ENCODE measurements at places on chromosomes 6 and 20.

- no peak for DNase-seq
These were observed 373.2 kb upstream of the CHD6 start for GRCh38 chr20:41991412-41991811.

- no peak for DNase-seq
These were observed 57.5 kb downstream of the NCOA3 start for GRCh38 chr20:47559141-47559540.

DNA sequence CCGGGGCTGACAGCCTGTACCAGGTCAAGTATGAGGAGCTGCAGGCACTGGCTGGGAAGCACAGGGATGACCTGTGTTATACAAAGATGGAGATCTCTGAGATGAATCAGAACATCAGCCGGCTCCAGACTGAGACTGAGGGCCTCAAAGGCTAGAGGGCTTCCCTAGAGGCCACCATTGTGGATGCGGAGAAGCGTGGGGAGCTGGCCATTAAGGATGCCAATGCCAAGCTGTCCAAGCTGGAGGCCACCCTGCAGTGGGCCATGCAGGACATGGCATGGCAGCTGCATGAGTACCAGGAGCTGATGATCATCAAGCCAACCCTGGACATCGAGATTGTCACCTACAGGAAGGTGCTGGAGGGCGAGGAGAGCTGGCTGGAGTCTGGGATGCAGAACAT, 46.8 kb downstream of the KIAA0319 start:
- DNase-seq = no peak

GRCh38 chr20:35318502-35319157, 26.4 kb upstream of the FAM83C start:
- DNase-seq = no peak

DNA sequence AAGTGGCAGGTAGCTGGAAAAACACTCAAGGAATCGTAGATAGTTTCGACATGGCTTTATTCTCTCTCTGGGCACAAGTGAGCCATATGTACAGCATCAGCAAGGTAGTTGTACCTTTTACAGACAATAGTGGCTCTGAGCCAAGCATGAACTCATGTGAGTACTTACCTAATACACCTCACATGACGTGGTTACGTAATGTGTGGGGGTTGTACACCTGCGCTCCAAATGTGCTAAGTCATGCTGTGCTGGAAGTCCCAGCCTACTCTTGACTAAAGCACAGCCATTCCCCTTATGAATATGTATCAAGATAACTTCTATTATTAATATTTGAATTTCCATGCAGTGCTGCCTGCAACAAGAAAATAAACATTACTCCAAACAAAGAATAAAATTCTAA, 78.8 kb upstream of the HMGN3 start:
- DNase-seq = no peak

DNA sequence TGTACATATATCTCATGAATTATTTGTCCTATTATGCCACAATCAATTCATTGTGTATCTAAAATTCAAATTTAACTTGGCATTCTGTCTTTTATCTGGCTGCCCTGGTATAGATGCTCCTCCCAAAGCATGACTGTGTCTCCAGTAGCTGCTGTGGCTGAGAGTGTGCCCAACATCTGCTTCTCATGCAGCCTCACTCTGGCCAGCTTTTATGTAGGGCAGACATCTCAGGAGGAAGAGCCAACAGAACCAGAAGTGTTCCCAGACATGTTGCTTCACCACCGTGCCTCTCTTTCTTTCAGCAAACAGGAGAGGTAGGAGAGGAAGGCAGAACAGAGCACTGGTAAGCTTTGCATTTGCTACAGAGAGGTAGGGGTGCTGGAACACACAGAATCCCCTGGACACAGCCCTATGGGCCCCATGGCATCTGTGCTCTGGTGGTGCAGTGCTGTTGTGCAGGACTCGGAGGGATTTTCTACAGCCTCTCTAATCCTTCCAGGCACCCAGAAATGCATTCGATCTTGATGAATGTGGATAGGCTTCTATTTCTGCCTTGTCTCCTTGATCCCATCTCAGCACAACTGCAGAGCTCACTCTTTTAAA, 637.1 kb downstream of the UTRN start:
- DNase-seq = no peak

GRCh38 chr6:11142296-11143027, 30.9 kb upstream of the ERVFRD-1 start:
- DNase-seq = no peak

GRCh38 chr6:163958646-163959045, 544.1 kb downstream of the QKI start:
- DNase-seq = no peak

- no peak for DNase-seq
These were observed 178.9 kb downstream of the PHF3 start for GRCh38 chr6:63814459-63814858.

DNA sequence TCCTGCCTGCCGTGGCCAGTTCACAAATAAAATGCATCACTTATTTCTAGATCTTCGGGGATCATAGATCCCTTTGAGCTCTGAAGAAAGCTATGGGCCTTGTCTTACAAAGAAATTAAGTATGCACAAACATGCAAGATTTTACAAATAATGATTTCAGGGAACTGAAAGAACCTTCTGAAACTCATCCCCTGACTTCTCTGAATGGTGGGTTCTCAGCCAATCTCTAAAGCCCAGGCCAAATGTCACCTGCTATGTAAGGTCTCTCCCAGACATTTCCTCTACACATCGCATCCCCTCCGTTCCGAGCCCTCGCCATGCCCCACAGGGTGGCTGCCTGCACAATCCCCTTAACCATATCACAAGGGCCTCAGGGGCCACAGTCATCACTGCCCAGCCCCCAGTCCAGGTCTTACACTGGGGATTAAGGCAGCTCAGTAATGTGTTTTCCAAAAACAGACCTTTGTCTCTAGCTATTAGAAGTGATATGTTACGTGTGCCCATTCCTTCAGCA, 16.1 kb upstream of the ANKRD60 start:
- no peak for DNase-seq

DNA sequence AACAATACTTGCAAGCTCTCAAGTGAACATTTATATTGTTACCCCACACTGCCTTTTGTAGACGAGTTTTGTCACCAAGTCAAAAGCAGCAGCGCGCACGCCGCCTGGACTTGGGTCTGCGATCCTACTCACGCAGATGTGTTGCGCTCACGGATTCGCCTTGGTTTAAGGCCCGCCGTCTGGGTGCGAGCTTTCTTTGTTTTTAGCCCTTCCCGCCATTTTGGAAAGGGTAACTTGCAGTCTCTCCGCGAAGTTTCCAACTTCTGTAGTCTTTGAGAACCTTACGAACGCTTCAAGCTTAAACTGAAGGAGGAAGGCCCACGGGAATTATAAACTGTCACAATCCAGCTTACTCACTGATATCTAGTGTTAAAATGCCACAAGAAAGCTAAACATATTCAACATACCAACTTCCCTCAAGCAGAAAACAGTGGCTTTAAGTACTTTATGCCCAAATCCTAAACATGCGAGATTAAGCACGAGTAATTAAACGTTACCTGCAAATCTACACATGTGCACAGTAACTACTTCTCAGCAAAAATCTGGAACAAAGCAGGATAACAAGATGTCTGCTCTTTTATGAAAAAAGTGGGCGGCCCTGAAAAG, 80.4 kb upstream of the BTN3A2 start:
- DNase-seq = no peak

DNA sequence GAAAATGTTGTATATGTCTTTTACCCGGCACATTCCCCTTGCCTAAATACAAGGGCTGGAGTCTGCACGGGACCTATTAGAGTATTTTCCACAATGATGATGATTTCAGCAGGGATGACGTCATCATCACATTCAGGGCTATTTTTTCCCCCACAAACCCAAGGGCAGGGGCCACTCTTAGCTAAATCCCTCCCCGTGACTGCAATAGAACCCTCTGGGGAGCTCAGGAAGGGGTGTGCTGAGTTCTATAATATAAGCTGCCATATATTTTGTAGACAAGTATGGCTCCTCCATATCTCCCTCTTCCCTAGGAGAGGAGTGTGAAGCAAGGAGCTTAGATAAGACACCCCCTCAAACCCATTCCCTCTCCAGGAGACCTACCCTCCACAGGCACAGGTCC, 11.3 kb upstream of the MAPRE1 start:
- DNase-seq = no peak

DNA sequence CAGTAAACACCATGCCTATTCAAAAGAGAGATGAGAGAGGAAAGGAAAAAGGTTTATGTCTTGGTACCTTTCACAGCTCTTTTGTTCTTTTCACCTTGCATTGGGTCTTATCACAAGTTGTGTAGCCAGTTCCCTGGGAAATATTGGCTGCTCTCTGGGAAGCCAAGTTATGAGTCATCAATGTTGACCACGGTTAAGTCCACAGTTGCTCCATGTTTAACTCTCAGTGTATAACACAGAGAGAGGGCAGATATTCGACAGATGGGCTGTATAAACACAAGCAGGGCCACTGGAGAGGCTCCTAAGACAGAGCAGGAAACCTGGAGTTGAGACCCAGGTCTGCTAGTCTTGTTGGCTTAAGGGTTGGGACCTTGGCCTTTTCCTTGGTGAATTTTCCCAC, 718.6 kb downstream of the QKI start:
- no peak for DNase-seq

- no peak for DNase-seq
These were observed 251.1 kb downstream of the PTPRT start for GRCh38 chr20:42938441-42939205.

- no peak for DNase-seq
These were observed 66.9 kb upstream of the CDH4 start for GRCh38 chr20:61185181-61185580.

DNA sequence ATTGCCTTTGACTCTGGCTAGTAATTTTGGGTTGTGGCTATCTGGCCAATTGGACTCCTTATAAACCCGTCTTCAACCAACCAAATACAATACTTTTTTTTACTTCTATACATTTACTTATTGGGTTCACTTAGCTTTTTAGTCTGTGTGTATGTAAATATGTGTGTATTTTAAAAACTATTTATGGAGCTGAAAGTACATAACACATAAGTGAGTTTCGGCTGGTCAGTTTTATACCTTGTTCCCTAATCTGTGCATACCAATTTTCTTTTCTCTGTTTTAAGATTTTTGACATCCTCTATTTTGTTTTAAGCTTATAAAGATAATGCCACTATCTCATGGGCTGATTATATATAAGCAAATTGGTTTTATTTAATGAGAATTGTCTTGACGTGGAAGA, 129.5 kb downstream of the LRRC1 start:
- no peak for DNase-seq

DNA sequence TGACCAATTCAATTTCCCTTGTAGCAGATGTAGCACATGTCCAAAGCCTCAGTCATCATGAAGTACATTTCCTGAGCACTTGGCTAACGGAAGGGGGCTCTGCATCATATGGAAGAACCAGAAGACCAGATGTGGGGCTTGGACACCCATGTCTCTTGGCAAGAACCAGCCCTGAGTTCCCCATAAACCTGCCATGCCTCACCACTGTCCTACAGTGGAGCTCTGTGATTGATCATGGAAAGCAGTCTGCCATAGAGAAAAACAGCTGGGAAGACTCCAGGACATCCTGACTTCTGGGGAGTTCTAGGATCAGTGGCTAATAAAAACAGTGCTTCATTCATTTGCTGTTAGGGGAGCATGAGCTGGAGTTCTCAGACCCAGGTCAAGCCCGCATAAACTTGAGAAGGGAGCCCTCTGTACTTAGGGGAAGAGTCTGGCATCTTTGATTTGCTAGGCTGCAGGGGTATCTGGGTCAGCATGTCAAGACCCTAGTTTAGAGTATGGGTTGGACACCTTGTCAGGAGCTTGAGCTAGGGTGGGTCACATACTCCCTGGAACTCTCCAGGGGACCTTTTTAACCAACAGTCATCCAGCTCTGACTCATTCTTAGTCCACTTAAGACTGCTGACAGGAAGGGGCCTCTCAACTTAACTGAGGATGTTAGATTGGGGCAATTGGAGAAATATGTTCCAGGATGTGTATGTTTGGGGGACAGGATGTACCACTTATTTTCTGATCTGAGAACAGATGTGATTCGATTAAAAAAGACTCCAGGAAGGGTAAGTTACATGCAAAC, 26.3 kb upstream of the TRAM2 start:
- DNase-seq = no peak

GRCh38 chr6:104908888-104909525, 47.9 kb upstream of the LIN28B start:
- no peak for DNase-seq

- DNase-seq = no peak
These were observed 29.9 kb upstream of the PREP start for GRCh38 chr6:105432797-105433196.

- DNase-seq = no peak
These were observed 10.2 kb downstream of the RNASET2 start for GRCh38 chr6:166946125-166946524.

- DNase-seq = no peak
These were observed 75.3 kb downstream of the UTRN start for GRCh38 chr6:144360401-144360800.

DNA sequence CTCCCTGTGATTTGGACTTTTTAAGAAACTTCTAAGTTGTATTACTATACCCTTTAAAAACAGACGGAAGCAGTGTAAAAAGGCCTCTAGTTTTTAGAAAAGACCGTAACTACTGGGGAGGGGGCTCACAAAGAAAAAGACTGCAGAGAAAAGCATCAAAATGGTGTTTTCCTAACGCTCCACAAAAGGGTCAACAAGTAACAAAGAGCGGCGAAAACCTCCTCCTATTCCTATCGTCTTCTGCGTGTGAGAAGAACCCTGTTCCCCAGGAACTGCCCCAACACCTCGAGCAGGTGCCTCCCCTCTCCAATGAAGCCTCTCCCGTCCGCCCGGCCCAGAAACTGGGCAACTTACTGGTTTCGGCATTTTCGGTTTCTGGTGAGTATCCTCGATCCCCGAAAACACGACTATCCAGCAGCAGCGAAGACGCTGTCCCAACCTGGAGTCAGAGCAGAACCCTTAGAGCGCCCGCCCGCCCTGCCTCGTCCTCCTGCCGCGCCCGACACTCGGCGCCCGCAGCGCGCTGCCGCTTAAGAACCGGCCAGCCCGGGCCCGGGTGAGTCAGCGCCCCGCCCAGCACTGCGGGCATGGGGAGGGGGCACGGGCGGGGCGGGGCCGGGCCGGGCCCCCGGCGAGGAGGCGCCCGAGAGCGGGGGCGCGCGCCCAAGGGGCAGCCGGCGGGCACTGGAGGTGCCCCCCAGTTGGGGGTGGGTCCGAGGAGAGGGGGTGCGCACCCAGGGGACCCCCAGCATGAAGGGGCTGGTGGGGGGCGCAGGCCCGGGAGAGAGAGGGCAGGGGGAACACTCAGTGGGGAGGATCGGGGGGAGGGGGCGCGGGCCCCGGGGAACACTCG, 1.2 kb downstream of the EZR start:
- no peak for DNase-seq

- DNase-seq = no peak
These were observed 177.2 kb upstream of the DTNBP1 start for GRCh38 chr6:15839969-15840541.

- no peak for DNase-seq
These were observed 74.4 kb downstream of the SH3BGRL2 start for GRCh38 chr6:79705456-79705995.
